Motor neuron (in vitro differentiated cells): ENCODE measurements at places on chromosomes 2 and 18. TPM values are rescaled to one million over a fixed set of nuclear protein-coding genes. Genes with fewer than 3 reads are reported as not detected.

The ANKRD12 gene
- 43.6 and 46.0 TPM in 2 replicates for total RNA-seq

The RGPD4 gene
- 0.09 and 0.17 TPM in 2 replicates for total RNA-seq

The ERMN gene
- total RNA-seq: 0.16 and 0.32 TPM in 2 replicates

The EXOC6B gene
- total RNA-seq: 37.4 and 39.8 TPM in 2 replicates

The HRH4 gene
- total RNA-seq: 0.19 and 0.22 TPM in 2 replicates

The IL1RL1 gene
- not detected in 2 replicates for total RNA-seq

The GAREM2 gene
- 11.9 and 12.5 TPM in 2 replicates for total RNA-seq

The SETBP1 gene
- total RNA-seq: 37.0 and 37.1 TPM in 2 replicates

The TEX44 gene
- 0.31 TPM in 1 of 2 replicates, not detected in the other for total RNA-seq

The SOX11 gene
- total RNA-seq: 122 and 136 TPM in 2 replicates

The RND3 gene
- 129 and 140 TPM in 2 replicates for total RNA-seq

The GPBAR1 gene
- total RNA-seq: 0.64 and 0.67 TPM in 2 replicates

The OSBPL6 gene
- 11.0 and 12.4 TPM in 2 replicates for total RNA-seq

The STRN gene
- 19.6 and 20.3 TPM in 2 replicates for total RNA-seq

The TMEM163 gene
- total RNA-seq: 1.0 and 1.3 TPM in 2 replicates

The ASB3 gene
- 38.4 and 42.5 TPM in 2 replicates for total RNA-seq

The RAB27B gene
- total RNA-seq: 8.5 and 10.5 TPM in 2 replicates

The UGT1A10 gene
- total RNA-seq: not detected in 2 replicates

The SERPINB2 gene
- total RNA-seq: not detected in 2 replicates

The REG1B gene
- not detected in 2 replicates for total RNA-seq

The CHPF gene
- total RNA-seq: 48.6 and 52.3 TPM in 2 replicates

The UGT1A8 gene
- 1.3 and 1.4 TPM in 2 replicates for total RNA-seq

The ANKRD44 gene
- 14.4 and 15.1 TPM in 2 replicates for total RNA-seq

The CIB4 gene
- 1.00 and 1.2 TPM in 2 replicates for total RNA-seq

The SERPINB3 gene
- total RNA-seq: 0.27 TPM in 1 of 2 replicates, not detected in the other

The MAPK4 gene
- 10.3 and 11.0 TPM in 2 replicates for total RNA-seq

The SLC19A3 gene
- 0.73 and 1.0 TPM in 2 replicates for total RNA-seq

The BMP10 gene
- total RNA-seq: 0.19 TPM in 1 of 2 replicates, not detected in the other

The SPATS2L gene
- total RNA-seq: 130 and 143 TPM in 2 replicates
